ENCODE measurements at places on chromosomes 2 and 18.

DNA sequence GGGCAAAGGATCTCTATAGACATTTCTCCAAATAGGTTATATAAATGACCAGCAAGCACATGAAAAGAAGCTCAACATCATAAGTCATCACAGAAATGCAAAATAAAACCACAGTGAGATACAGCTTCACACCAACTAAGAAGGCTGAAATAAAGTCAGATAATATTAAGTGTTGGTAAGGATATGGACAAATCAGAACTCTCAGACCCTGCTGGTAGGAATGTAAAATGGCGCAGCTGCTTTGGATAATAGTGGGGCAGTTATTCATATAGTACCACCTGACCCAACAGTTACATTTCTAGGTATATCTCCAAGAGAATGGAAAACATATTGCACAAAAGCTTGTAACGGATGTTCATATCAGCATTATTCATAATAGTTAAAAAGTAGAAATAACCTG, 14.0 kb downstream of the EPB41L5 start:
- DNase-seq, result no peak

DNA sequence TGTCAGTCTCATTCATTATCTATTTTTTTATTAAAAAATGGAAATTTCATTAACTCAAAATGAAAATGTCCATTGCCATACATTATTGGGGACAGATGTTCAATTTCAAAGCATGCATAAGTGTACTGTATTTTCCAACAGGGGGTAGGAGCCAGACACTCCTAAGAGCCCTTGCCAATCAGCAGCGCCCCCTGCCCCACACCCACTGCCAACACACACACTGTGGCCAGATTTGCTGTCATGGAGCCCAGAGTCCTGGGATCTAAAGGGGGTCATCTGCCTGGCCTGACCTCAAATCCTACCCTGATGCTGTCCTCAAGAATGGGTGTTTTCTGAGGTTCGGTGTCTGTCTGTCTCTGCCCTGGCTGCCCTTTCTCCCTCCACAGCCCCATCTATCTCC, 162.2 kb upstream of the TWIST2 start:
- DNase-seq, result no peak

DNA sequence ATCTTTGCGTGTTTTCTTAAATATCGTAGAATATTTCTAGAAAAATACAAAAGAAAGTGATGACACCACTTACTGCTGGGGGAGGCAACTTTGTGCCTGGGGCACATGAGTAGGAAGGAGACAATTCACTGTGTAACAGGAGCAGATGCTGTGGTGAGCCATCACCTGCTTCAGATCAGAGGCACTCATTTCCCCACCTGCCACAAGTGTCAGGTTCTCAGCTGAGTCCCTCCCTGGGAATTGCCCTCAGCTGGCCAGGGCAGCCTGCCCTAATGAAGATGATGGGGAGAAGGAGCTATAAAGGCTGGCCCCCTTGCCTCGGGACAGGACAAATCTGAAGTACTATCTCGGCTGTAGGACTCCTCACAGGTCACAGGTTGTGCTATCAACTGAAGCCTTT, 322.8 kb downstream of the STK39 start:
- DNase-seq, result no peak

GRCh38 chr18:9017167-9017904, 85.2 kb upstream of the NDUFV2 start:
- DNase-seq, result peak; percentile 83

GRCh38 chr18:3013024-3013804, at the start of gene LPIN2:
TSS of gene LPIN2 (minus strand) at chr18:3013144. CDS start at chr18:2960840, 52,304 bp downstream.
- peak; percentile 97 for DNase-seq

DNA sequence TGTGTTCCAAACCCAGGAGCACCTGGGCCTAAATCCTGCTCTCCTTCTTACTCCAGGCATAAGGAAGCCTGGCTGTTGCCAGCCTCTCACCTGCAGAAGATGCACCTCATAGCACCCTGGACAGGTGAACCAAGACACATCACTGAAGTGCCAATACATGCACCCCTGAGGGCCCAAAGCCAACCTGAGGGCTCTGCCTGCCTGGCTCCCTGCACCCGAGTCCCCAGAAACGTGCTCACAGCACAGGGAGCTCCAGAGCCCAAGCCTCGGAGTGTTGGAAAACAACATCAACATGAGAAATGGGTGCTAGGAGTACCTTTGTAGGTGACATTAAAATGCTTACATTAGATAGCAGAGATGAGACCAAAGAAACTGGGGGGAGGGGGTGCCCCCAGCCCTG, 96.3 kb upstream of the RAB6C start:
- no peak for DNase-seq

GRCh38 chr2:28234807-28235206, 157.9 kb upstream of the FOSL2 start:
- DNase-seq, result no peak

DNA sequence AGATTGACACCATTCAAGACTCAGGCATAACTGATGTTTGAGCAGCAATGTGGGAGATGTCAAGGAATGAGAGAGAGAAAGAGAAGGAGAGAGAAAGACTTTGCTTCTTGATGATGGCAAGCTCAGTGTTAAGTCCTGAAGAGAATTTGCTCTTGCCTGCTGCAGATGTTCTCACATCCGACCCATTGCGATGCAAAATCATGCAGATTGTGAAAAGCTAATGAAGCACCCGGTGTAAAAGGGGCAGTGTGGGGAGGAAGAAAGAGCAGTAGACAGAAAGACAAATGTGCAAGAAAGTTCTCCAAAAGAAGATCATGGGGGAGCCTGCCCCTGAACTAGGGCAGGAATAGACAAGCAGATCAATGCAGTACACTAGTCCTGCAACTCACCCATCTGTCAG, 57.7 kb downstream of the EMX1 start:
- no peak for DNase-seq

DNA sequence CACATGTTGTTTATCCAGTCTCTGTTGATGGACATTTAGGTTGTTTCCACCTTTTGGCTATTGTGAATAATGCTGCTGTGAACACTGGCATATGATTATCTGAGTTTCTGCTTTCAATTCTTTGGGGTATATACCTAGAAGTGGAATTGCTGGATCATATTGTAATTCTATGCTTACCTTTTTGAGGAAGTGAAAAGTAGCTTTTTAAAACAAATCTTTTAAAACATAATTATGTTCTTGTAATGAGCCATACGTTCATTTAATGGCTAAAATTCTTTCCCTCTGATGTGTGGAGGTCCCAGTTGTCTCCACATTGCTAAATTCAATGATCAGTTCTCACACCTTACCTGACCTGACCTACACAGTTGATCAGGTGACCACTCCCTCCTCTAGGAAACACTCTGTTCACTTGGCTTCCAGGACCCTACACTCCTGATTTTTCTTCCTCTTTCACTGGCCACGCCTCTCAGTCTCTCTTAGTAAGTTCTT, 27.8 kb upstream of the SERTAD2 start:
- no peak for DNase-seq

GRCh38 chr2:176575237-176575744, 306.0 kb downstream of the MTX2 start:
- DNase-seq, result no peak

DNA sequence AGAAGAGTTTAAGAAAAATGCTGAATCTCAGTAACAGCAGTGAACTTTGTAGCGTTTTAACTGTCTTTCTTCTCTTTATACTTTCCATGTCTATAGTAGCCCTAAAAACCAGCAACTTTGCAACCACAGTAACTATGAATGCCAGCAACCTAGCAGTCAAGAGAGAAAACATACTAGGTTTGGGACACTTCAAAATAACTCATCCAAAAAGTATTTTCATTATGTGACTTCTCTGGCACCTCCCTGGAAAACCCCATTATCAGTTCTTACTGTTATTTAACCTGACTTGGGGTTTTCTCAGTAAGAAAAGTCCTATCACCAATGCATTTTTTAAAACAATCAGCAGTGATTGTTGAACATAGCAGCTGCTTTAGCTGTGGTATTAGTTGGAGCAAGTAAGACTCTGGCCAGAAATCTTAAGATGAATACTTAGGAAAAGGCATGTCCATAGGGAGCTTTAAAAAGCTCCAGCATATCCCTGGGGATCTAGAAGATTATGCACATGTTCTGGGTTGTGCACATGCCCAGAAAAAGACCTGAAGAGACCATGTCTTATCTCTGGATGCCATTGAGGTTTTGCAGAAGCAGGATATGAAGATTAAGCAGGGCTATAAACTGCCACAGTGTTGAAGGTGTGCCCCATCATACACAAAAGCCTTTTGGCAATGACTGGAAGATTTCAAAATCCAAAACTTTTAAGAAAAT, 411.3 kb downstream of the CMPK2 start:
- DNase-seq, result no peak

DNA sequence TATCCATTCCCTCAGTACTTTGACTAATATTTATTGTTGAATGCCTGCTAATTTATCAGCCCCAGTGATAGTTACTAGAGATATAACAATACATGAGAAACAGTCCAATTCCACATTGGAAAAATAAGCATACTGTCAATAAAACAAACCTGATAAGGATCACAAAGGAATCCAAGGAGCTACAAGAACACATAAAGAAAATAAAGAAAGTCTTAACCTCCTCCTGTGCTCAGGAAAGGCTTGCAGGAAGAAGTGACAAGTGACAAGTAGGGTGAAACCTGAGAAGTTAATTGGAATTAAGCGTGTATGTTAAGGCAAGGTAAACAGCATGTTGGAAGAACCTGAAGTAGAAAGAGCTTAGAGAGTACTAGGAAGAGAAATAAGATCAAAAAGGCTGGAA, 20.3 kb upstream of the ASNSD1 start:
- no peak for DNase-seq

GRCh38 chr2:237209885-237210284, 124.2 kb downstream of the COPS8 start:
- no peak for DNase-seq

Data from activated CD4-positive, alpha-beta T cell treated with anti-CD3 and anti-CD28 coated beads, Interleukin-2, amount 50 U/mL, for 16 hours (primary cell).